AG04449 (cell line): ENCODE measurements at places on chromosomes 6 and 20.

DNA sequence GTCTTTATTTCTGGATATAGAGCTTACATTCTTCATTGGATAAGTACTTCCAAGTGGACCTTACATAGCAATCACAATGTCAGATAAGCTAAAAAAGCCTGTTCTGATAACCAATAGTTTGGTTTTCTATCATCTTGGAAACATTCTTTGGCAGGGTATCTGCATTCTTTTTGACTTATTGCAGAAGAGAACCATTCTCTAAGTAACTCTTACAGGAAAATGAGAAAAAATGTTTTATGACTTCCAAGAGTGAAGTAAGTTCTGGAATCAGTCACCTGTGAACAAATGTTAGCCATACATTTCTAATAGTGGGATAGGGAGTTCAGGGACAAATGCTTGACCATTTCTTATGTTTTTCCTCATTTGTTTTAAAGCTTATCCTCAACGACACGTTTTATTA is 564.0 kb downstream of the CD109 start:
- DNase-seq, result no peak

GRCh38 chr20:43345676-43346075 is 112.0 kb upstream of the SRSF6 start:
- no peak for DNase-seq

GRCh38 chr6:149190224-149190831 is 127.2 kb upstream of the TAB2 start:
- DNase-seq, result no peak

GRCh38 chr20:57928181-57928967 is 218.6 kb upstream of the PMEPA1 start:
- no peak for DNase-seq

GRCh38 chr6:12289365-12289919 is 719 bp upstream of the EDN1 start:
- no peak for DNase-seq

GRCh38 chr6:77341058-77341986 is 122.0 kb downstream of the HTR1B start:
- no peak for DNase-seq

DNA sequence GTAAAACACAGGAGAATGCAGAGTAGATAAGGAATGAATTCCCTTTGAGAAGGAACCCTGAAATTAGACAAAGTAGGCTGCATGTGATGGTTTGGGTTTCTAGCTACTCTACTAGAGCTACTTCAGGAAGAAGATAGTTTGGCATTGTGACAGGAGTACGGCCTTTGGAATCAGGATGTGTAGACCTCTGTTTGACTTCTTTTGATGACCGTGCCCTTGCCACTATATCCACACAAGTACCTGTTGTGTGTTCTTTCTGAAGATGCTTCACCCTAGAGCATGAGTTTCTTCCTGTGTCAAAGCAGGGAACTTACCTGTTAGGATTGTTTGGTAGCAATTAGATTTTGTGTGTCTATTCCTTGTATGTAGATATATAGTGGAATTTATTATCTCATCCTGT is 41.7 kb downstream of the CD2AP start:
- DNase-seq, result no peak

DNA sequence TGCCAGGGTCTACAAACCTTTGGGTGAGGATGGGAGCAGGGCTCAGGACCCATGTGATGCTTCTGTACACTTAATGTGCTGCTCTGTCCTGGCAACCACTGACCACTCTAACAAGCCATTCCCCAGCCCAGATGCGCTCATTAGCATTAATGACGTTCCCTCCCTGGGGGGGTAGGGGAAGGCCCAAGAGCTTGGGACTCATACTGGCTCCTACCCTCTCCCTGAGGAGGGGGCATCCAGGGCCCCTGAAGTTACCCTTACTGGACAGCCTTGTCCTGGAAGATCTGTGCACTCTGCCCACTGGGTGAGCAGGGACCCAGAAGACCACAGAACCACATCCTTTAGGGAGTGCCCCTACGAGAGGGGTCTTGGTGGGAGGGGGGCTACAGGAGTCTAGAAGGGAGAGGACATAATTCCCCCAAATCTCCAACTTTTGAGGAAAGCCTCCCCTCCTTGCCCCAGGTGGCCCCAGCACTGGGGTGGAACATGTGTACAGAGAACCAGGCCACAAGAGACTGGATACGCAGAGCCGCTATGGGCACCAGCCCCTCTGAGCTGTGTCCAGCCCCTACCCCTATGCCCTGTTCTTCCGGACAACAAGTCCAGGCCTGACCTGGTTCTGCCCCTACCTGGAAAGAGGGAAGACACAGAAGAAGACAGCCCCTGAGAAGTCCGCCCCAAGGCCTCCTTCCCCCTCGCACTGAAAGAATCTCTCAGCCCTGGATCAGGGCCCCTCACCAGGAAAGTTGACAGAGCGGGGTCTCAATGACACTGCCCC is 1.4 kb downstream of the TEAD3 start:
- DNase-seq, result no peak

DNA sequence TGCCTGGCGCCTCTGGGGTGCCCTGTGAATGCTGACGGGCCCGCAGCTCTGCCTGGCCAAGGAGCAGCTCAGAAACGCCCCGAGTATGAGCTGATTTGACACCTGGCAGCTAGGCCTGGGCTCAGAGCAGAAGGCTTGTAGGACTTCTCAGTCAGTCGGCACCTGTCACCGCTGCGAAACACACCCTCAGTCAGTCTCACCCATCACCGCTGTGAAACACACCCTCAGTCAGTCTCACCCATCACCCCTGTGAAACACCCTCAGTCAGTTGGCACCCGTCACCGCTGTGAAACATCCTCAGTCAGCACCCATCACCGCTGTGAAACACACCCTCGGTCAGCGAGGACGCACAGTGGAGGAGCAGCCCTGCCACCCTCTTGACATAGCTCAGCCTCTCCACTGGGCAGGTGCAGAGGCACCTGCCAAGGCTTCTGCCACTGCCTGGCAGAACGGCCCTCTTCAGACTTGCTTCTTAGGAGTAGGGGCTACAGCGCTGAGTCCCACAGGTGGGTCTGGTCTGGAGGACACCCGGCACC is 109.0 kb downstream of the PSMB1 start:
- DNase-seq, result no peak

DNA sequence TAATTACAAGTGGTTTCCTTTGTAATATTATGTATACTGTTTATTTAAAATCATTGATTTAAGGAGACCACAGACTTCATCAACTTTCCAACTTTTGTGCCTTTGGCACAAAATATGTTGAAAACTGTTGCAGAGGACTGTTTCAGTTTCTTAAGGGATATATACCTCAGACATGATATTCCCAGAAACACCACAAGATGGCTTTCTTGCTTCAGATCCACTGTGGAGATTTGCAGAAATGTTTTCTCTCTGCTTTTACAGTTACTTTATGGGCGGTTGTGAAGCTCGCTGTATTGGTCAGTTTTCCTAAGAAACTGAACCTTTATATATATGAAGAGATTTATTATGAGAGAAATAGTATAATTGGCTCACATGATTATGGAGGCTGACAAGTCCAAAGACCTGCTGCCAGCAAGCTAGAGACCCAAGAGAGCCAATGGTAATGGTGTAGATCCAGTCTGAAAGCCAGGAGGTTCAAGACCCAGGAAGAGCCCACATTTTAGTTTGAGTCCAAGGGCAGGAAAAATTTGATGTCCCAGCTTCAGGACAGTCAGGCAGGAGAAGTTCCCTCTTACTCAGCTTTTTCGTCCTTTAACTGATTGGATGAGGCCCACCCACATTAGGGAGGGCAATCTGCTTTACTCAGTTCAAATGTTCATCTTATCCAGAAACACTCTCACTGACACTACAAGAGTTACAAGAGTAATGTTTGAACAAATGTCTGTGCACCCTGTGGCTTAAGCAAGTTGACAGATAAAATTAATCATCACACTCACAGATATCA is 12.8 kb downstream of the ME1 start:
- peak; percentile 14 for DNase-seq

DNA sequence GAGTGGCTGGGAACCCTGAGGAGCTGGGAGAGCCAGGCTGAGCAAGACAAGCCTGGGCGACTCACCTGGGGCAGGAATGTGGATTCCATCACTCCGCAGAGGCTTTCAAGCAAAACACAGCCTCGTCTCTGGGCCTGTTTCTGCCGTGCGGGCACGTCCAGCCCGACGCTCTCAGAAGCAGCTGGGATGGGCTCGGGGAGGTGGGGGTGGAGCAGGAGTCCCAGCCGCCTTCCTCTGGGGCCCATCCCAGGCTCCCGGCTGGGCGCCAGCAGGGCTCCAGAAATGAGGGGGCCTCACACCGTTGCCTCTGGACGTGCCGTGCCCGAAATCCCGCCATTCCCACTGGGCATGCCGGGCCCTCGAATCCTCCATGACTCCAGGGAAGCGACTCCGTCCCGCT is 8.7 kb upstream of the RPS21 start:
- DNase-seq, result no peak

DNA sequence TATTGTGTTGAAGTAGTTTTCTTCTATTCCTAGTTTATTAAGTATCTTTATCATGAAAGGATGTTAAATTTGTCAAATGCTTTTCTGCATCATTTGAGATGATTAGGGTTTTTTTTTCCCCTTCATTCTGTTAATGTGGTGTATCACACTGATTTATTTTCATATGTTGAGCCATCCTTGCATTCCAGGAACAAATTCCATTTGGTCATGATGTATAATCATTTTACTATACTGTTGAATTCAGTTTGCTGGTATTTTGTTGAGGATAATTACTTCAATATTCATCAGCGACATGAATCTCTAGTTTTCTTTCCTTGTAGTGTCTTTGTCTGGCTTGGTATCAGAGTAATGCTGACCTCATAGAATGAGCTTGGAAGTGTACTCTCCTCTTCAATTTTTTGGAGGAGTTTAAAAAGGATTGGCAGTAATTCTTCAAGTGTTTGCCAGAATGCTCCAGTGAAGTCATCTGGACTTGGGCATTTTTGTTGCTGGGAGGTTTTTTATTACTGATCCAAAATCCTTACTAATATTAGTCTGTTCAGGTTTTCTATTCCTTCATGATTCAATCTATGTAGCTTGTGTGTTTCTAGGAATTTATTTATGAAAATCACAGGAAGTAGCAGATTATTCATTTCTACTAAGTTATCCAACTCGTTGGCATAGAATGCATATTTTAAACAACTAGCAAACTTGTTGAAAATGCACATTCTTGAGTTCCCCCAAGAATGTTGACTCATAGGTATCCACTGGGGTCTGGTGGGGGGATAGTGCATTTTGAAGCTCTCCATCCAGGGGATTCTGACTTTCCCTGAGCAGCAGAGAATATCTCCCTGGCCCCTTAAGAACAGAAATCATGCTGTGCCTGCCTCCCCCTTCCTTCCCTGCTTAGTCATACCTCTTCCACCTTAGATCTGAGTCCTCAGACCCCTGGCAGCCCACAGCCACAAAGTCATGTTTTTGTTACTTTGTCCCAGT is 187.1 kb downstream of the BMP7 start:
- no peak for DNase-seq

DNA sequence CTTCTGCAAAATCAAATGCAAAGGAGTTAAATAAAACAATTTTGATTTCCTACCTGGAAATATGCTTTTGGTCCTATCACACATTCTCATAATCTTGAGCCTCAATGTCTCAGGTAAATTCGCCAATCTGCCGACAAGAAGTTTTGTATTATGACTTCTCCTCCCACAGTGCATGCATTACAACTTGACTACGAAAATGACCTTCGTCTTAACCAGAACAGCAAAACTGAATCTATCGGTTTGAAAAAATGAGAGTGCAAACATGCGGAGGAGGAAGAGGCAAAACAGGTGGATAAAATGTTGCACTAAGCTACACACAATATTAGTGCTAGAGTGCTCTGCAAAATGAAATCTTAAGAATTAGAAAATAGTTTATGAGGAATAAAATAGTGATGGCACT is 43.4 kb downstream of the HIVEP2 start:
- no peak for DNase-seq

GRCh38 chr6:31086788-31087440 is 25.5 kb downstream of the C6orf15 start:
- DNase-seq, result no peak

DNA sequence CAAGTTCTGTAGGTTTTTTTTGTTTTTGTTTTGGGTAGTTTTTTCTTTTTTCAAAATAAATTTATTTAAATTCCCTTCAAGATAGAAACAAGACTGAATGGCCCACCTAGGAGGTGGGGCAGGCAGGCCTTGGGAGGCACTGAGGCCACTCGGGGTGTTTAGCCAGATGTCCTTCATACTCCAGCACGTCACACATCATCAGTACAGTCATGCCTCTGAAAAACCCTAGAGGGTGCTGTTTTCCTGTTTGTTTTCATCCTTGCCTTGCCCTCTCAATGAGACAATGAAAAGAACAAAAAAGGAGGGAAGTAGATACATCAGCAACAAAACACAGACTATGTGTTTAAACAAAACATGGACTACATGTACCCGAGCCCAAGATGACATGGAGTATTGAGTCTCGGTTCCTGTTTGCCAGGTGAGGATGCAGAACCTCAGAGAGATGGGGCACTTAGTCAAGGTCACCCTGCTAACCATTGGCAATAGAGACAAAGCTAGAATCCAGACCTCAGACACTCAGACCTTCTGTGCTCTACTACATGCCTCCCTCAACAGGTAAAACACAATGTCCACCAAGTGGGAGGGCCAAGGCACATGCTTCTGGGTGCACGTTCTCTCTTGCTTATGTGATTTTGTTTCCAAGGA is 26.8 kb upstream of the CLIC5 start:
- no peak for DNase-seq

GRCh38 chr6:85594197-85594930 is 706 bp upstream of the SNX14 start:
- DNase-seq, result no peak

- no peak for DNase-seq
Observed at GRCh38 chr20:63130658-63131577, 85.0 kb downstream of the YTHDF1 start.

- no peak for DNase-seq
Observed at GRCh38 chr6:34272013-34272926, 23.5 kb upstream of the SMIM29 start.

- no peak for DNase-seq
Observed at GRCh38 chr6:5457983-5458683, 196.8 kb downstream of the FARS2 start.

GRCh38 chr6:155212616-155213380 is 51.0 kb upstream of the CLDN20 start:
- DNase-seq, result no peak

GRCh38 chr6:45965007-45965406 is 50.7 kb downstream of the CLIC5 start:
- DNase-seq, result no peak

- DNase-seq, result no peak
Observed at GRCh38 chr6:31489086-31489485, 8.9 kb upstream of the MICB start.

DNA sequence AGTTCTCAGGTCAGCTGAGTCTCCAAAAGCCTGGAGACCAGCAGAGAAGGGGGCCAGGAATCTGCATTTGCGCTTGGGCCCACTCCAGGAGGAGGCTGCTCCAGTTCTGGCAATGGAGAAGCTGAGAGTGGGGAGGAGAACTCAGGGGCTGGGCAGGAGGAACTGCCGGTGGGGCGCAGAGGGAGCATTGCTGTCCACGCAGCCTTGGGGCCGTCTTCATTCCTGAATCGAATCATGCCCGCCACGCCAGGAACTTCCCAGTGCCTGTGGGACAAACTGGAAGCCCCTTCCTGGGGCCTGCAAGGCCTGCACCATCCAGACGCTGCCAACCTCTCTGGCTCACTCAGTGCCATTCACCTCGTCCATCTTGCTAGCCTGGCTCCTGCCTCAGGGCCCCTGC is 16.9 kb downstream of the RAB44 start:
- DNase-seq, result no peak

- DNase-seq, result no peak
Observed at GRCh38 chr20:58099291-58099935, 129.0 kb downstream of the ANKRD60 start.

GRCh38 chr20:6705106-6705766 is 62.2 kb upstream of the BMP2 start:
- no peak for DNase-seq

GRCh38 chr6:118705544-118706491 is 54.4 kb upstream of the CEP85L start:
- peak; percentile 54 for DNase-seq

- DNase-seq, result no peak
Observed at GRCh38 chr20:51800060-51800871, 2.1 kb downstream of the SALL4 start.
